ENCODE measurements at places on chromosomes 7 and 10.

DNA sequence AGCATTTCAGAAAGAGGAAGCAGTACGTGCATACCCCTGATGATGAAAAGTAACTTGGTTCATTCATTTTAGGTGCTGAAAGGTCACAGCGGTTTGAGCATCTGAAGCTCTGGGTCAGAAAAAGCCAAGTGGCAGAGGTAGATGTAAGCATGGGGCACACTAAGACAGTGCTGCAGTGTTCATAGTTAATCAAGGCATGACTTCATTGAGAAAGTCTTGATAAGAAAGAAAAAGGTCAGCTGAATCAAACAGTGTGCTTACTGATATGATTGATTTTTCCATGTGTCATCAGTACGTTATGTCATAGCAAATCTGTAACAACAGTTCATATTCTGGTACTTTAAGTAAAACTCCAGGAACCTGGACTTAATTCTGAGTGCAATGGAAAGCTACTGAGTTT, 107.7 kb upstream of the PCLO start:
- DNase-seq: no peak

DNA sequence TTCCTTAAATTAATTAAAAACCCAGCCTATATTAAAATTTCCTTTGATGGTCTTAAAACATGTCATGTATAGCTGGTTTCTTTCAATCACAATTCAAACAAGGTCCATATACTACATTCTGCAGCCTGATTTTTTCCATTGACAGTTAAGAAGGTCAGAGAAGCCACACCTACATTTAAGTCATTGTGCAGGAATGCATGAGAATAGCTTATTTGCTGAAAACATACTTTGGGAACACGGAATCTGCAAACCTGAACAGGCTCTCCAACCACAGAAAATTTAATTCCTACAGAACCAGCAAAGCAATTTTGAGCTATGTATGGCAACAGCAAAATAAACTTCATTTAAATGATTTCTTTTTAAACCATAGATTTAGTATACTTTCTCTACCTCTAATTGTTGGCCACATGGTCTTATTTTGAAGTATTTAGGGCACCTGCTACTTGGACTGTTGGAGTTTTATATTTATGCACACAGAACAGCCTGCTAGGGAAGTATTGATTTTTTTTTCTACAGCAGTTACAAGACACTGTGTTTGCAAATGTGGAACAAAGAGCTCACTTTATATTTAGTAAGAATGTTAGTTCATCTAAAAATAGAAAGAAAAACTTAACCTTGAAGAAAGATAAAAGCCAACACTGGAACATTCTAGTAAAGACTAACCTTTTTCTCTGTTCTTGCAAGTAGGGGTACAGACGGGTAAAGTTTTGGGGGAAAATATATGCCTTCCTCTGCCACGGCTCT, 240.9 kb upstream of the IMMP2L start:
- DNase-seq: no peak

DNA sequence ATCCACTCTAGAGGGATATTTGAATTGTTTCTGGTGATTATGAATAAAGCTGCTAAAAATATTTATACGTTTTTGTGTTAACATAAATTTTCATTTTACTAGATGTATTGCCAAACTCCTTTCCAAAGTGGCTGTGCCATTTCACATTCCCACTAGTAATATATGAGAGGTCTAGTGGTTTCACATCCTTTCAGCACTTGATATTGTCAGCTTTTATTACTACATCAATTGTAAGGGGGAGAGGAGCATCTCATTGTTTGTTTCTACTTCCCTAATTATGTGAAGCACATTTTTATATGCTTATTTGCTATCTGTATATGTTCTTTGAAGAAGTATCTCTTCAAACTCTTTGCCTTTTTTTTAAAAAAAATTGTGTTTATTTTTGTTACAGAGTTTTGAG, 184.5 kb downstream of the ADK start:
- DNase-seq: no peak

- DNase-seq: no peak
These were observed 4.5 kb upstream of the CPVL start for GRCh38 chr7:29150856-29151255.

GRCh38 chr7:105790996-105791395, 85.4 kb downstream of the ATXN7L1 start:
- DNase-seq: no peak

GRCh38 chr7:55531536-55531935, 40.8 kb downstream of the VOPP1 start:
- no peak for DNase-seq

- no peak for DNase-seq
These were observed 104.3 kb downstream of the AHR start for GRCh38 chr7:17402628-17403278.

- no peak for DNase-seq
These were observed 12.8 kb upstream of the FMC1 start for GRCh38 chr7:139328375-139328774.

DNA sequence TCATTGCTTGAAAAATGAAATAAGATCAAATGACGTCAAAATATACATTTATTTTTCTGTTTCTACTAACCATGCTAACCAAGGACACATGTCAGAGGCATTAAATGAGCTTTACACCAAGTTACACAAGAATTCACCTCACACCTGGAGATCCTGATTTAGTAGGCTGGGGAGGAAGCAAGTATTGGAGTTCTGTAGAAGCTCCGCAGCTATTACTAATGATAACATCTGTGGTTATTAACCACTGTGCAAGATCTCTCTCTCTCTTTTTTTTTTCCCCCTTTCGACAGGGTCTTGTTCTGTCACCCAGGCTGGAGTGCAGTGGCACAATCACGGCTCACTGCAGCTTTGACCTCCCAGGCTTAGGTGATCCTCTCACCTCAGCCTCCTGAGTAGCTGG, 104.0 kb downstream of the ZNF22 start:
- no peak for DNase-seq

DNA sequence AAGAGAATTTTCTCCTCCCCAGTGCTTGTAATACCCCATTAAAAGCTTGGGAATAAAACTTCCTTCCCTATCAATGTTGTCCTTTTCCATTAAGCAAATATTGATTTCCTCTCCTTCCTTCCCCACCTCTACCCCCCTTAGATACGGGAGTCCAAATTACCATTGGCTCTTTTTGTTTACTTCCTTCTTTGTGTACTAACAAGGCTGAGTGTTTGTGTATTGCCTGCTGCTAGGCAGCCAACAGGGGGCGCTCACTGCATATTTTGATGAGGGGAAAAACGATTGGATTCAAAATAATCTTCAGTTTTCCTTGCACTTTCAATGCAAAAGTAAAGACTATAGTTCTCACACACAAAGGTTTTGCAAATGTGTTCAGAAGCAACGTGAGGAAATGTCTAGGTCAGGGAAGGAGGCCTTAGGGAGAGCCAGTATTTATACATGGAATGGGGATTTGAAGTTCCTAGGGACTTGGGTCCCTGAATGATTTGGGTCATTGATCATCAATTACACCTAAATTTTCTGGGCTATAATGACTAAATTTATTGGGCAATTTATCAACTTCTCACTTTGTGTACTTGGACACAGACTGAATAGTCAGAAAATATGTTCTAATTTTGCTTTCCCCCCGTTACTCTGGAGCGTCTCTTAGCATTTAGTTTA, 23.6 kb upstream of the VPS41 start:
- peak; percentile 0 for DNase-seq

DNA sequence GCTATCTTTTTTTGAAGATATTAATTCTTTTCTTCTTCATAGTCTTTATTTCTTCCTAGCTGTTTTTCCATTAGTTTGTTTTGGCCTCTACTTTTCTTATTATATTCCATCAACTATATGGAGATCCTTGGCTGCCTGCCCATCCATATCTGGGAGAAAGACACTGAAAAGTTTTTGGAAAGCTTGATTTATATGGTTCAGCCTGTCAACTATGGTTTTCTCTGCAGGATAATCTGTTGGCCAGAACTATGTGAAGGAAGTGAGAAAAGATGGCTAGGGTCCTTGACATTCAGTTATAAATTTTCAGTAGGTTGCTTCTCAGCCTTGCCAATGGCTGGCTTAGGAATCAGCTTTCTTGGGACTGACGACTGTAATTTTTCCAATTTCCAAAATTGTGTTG, 10.0 kb upstream of the CDK14 start:
- no peak for DNase-seq

- DNase-seq: no peak
These were observed 30.3 kb upstream of the TRIM24 start for GRCh38 chr7:138429577-138430250.

- DNase-seq: no peak
These were observed 28.2 kb downstream of the UBE2H start for GRCh38 chr7:129924602-129925001.

DNA sequence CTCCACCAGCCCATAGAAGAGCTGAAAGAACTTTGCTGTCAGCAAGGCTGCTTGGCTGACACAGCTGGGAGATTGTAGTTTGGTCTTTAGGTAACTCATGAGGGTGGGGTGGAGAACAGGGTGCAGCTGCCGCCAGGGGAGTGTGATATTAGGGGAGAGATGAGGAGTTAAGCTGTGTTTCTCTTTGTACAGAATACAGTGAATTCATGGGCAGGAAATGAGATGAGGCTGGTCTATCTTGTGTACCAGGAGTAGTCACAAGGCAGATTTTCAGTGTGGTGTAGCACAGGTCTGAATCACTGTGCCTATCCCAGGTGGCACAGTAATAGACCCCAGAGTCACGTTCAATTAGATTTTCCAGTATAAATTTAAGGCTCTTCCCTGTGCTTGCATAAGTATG, 56.6 kb upstream of the TARP start:
- DNase-seq: no peak

DNA sequence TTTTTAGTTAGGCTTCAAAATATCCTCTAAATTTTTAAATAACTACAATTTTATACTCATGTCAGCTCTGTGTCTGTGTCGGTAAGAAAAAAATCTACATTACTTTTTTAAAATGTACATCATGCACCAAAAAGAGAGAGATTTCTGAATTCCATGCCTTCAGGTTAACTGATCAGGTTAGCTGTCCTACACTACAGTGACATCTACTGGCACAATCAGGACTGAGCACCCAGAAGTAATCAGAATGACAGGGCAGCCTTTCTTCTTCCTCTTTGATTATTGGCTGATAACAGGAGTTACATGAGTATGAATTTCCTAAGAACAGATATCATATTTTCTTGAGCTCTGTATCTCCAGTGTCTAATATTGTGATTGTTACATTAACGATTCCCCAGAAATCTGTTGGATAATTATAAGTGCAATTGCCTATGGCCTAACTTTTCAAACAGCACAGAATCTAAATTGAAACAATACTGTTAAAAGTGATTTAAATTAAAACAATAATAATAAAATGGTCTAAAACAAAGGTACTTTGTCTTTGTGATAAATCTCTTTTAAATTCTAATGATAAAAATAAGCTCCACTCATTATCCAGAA, 41.8 kb upstream of the HYCC1 start:
- DNase-seq: peak; percentile 16

DNA sequence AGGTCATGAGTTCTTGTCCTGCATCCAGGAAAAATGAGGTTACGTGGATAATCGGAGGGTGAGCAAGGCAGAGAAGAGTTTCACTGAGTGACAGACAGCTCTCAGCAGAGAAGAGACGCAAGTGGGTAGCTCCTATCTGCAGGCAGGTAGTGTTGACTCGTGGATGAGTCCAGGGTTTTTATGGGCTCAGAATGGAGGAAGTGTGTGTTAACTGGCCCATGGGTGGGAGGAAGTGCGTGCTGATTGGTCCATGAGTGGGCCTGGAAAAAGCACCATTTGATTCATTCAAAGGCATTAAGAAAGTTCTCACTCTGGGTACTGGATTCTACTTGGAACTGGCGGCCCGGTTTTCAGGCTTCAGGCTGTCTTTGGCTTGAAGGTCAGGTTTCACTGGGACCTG, 4.8 kb upstream of the DMTF1 start:
- DNase-seq: no peak

DNA sequence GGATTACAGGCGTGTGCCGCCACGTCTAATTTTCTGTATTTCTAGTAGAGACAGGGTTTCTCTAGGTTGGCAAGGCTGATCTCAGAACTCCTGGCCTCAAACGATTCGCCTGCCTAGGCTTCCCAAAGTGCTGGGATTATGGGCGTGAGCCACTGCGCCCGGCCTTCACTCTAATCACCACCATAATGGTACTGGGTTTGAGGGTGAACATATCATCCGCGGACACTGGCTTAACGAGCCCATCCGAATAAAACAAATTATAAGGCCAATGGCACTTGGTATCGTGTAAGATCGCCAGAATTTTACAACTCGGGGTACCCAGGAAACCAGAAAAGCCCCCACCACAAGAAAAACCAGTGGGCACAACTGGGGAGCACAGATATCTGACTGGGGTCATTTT, 580 bp downstream of the FAM200A start:
- no peak for DNase-seq

- peak; percentile 60 for DNase-seq
These were observed at the start of gene CPVL for GRCh38 chr7:29146057-29146706. TSS of gene CPVL (minus strand) at chr7:29146537. CDS start at chr7:29121061, 25,476 bp downstream.

DNA sequence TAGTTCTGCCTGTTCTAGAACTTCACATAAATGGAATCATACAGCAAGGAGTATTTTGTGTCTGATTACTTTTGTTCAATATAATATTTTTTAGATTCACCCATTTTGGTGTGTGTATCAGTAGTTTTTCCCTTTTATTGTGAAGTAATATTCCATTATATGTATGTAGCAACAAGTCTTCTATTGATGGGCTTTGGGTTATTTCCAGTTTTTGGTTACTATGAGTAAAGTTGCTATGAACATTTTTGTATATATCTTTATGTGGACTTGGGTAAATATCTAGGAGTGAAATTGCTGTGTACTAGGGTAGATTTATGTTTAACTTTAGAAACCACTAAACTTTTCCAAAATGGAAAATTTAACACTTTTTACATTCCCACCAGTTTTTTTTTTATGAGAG, 35.7 kb downstream of the ADK start:
- no peak for DNase-seq

GRCh38 chr7:55818686-55819085, 43.9 kb downstream of the SEPTIN14 start:
- DNase-seq: no peak

DNA sequence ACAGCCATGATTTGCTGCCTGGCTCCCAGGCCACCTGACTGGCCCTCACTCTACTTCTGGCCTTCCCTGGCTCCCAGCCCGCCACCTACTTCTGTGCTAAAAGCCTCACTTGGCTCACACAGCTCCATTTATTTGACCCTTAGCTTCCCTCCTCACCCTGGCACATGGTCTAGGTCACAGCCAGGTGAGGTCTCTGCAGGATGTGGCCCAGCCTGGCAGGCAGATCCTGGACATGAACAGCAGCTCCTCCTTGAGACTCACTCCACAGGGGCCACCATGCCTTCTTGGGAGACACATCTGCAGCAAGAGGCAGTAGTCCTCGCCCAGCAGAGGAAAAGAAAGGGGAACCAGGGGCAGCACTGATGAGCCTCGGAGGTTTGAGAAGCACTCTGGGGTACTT, 64.6 kb downstream of the GRID1 start:
- no peak for DNase-seq

- DNase-seq: no peak
These were observed 1126.3 kb upstream of the SORCS1 start for GRCh38 chr10:108290823-108291222.

DNA sequence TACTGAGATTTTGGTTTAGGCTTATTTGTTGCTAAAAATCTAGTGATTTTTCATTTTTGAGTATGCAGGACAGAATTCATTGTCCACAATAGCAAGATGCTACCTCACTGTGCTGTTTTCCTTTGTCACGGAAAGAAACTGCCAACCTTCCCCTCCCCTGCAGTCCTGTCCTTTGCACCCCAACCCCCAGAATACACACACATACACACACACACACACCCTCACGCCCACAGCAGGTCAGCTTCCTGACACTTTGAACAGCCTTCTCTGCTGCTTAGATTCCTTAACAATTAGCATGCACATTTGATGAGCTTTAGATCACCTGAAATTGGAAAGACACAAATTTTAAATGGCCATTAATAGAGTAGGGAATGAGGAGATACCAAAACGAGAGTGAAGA, 32.1 kb downstream of the ARMC3 start:
- DNase-seq: no peak

Measured in nucleus accumbens (tissue), 56 donors.